SK-MEL-5 (cell line): ENCODE measurements at places on chromosomes 2 and 18. TPM values are rescaled to one million over a fixed set of nuclear protein-coding genes. Genes with fewer than 3 reads are reported as not detected.

The SMCHD1 gene
- 40.3 and 43.9 TPM in 2 replicates for total RNA-seq

DNA sequence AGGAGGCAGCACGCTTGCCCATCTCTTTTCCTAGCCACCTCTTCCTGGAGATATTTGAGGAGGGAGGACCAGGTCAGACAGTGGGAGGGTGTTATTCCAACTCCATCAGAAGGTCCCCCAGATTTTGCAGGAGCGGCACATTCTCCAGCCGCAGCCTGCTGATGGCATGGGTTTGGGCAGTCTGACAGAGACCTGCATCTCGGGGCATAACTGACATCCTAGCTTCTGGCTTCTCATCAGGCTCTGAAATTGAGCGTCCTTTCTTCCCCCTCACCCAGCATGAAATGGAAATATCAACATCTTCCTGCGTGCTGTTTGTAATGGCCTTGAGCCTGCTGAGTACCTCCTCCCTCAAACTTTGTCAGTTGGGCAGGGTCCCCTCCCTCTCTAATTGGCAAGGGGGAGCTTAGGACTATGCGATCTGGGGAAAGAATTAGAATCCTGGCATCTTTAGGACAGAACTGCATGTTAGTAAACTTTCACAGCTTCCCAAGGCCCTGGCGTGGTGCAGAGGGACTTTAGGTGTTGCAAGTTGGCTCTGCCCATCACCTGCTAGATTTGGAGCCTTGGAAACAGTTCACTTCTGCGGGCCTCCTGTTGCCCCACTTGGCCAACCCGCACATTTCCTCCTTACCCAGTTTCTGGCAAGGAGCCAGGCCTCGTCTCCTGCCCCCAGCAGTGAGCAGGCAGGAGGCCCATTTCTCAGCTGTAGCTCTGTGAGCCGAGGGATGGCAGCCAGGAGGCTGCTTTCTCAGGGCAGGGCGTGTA is 2.2 kb downstream of the ITM2C start:
- DNase-seq, result peak; percentile 62

DNA sequence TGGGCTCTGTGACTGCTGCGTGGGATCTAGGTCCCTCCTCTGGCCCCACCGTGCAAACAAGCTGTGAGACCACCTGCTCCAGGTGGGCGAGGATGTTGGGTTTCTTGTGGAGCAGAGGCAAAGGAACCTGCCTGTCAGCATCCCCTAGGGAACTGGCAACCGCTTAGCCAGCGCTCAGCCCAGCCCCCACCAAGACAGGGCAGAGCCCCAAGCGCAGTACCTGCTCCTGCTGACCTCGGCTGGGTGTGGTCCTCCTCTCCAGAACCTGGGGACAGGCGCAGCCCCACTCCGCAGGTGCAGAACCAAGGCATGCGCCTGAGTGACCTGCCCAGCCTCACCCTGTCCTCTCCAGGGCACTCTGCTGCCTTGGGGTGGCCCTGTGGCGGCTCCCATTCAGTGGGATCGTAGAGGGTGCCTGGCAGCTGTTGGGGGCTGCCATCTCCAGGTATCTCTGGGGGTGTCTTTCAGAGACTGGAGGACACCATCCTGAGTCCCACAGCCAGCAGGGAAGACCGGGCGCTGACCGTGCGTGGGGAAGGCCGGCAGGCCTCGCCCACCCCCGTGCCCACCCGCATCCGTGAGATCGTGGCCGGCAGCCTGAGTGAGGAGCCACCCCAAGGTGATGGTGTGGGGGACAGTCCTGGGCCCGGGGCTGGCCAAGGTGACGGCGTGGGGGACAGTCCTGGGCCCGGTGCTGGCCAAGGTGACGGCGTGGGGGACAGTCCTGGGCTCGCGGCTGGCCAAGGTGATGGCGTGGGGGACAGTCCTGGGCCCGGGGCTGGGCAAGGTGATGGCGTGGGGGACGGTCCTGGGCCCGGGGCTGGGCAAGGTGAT is 12.3 kb downstream of the CROCC2 start:
- DNase-seq, result no peak

- DNase-seq, result no peak
Observed at GRCh38 chr2:237864940-237865622, 5.7 kb downstream of the RAMP1 start.

The MALL gene
- not detected in 2 replicates for total RNA-seq

DNA sequence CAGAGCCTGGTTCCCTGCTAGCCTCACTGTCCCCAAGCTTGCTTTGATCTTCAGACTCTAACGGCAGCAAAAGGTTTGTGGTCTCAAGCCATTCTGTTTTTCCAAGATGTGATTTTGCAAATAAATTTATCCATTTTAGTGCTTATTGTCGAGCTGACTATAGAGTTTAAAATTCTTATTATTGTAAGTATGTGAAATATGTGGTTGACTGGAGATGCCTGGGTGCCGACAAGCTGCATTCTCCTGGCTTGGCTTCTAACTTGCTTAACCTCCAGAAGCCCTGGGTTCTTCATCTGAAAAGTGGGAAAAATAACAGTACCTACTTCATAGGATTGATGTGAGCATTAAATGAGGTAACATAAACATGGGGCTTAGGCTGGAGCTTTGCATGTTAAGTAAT is 9.9 kb upstream of the EDAR start:
- DNase-seq, result no peak

The IL1F10 gene
- total RNA-seq, result not detected in 2 replicates

DNA sequence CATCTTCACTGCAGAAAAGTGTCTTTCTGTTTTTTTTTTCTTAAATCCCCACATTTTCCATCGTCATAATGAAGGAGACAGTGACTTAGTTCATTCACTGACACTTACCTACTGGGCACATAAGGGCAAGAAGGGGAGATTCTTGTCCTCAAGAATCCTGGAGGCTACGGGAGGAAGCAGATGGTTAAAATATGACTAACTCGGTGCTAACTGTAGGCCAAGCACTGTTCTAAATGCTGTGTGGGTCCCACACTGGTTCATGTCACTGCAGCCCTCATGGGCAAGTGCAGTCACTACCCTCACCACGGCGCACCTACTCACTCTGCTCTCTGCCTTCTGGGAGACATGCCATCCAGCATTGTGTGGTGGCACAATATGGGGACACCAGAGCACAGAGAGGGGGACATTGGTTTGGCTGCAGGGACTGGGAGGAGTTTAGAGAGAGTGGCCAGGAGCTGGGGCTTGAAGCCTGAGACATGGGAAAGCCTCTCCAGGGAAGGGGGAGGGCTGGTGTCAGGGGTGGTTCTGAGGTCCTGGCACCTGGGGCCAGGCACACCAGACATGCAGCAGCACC is 305.2 kb downstream of the MYCN start:
- no peak for DNase-seq

- no peak for DNase-seq
Observed at GRCh38 chr2:85705680-85706039, 11.5 kb downstream of the GNLY start.

DNA sequence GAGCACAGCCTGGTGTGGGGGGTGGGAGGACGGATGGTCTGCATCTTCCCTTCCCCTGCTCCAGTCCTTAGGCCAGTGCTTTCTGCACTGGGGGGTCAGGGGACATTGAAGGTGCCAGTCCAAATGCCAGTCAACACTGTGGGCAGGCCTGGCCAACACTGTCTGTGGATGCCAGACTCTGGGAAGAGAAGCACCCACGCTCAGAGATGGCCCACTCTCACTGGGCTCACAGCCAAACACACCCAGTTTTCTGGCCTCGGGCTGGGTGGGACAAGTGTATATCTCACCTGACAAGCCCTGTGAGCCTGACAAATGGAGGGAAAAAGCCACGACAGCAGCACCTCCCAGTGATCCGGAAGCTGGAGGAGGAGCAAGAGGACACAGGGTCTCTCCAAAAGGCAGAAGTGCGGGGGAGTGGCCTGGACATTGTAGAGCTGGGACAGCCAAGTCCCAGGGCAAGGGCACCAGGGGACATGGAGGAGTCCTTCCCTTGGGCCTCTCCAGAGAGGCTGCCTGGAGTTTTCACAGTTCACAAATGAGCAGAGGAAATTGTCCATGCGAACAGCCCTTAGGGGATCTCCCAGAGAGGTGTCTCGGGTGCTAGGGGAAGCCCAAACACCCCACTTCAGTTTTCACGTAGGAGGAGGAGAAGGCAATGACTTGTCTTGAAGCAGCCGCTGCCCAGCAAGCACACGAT is 79.3 kb downstream of the SDC1 start:
- no peak for DNase-seq
